NB4 (cell line): ENCODE measurements at places on chromosomes 5 and 9.

DNA sequence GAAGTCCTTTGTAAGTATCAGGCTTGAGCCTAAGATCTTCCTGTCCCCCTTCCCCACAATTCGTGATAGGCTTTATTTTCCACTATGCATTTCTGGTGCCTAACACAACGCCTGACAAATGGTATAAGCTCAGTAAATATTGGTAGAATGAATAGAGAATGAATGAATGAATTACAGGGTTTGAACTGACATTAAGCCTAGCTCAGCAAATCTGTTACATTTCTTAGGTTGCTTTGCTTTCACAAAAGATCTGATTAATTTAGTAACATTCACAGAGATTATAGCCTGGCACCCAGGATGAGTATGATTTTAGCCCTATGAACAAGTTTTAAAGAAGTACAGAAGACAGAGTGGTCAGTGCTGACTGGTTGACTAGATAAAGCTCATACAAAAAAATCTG, 16.4 kb downstream of the RUSC2 start:
- DNase-seq: no peak

DNA sequence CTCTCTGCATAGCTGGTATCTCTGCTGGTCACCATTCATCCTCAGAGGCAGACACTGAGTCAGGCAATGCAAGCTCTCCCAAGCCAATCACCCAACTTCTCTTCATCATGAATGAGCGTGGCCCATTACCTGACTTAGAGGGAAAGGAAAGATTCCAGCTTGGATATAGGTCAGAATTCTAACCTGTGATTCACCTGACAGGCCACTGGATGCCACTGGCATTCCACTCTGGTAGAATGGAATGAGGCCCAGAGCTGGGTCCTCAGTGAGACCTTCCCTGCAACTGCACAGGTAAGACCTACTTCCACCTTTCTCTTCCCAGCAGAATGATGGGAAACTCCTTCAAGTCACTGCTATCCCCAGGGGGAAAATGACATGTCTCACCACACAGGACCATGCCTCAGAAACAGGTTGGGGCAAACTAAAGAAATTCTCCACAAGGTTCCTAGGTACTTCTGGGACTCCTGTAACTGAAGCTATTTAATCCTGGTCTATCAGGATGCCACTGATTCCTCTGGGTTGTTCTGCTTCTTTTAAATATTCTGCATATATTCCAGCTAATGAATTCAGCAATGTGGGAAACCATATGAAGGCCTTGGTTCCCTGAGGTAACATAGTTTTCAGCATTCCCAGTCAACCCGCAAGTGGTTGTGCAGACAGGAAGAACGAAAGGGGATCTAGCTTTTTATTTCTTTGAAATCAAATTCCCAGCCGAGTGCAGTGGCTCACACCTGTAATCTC, 62.0 kb downstream of the SUSD1 start:
- peak; percentile 15 for DNase-seq

- DNase-seq: no peak
These were observed 249.6 kb downstream of the SLIT3 start for GRCh38 chr5:169051351-169051750.

DNA sequence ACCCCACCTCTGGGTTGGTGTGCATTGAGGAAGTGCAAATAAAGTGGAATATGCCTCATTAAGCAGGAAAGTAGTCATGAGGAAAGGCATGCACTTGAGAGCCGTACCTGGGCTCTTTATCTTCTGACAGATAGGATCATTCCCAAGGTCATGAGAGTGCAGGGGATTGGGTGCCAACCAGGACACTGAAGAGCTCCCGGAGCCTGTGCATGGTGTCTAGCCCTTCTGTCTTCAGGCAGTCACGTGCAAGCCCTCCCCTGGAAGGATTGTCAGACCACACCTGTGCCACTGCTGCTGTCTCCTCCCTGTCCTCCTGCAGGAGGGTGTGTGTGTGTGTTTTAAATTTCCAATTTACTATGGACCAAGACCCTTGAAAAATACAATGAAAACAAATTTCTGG, 69.6 kb downstream of the PDE8B start:
- DNase-seq: no peak

GRCh38 chr9:69963803-69964202, 79.8 kb upstream of the MAMDC2 start:
- DNase-seq: no peak

- DNase-seq: peak; percentile 48
These were observed 79.0 kb downstream of the AK8 start for GRCh38 chr9:132798817-132799790.

GRCh38 chr5:180471866-180472265, 22.3 kb upstream of the CNOT6 start:
- DNase-seq: no peak

- DNase-seq: peak; percentile 16
These were observed 1.4 kb upstream of the IPPK start for GRCh38 chr9:92671323-92671722.

DNA sequence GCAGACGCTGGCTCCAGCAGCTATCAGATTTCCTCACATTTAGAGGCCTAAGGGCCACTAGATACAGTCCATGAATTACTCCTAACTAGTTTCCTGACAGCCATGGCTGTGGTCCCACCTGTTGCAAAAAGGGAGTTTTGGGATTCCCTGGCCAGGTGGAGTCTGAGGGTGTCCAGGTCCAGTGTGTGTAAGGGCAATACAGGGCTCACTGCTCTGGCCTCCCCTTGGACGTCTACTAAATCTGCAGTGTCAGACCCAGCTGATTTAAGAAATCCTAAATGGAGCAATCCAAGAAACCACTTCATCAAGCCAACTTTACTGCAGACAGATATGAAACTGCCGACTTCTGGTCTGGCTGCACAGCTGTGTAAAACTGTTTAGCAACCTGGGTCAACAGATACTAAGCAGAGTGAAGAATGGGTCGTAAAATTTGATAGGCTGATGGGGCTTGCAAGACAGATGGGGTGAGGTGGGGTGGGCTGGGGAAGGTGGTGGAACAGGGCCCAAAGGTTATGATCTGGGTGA, 116.4 kb downstream of the GADD45G start:
- peak; percentile 9 for DNase-seq
